ENCODE measurements at places on chromosomes 5 and 9.

DNA sequence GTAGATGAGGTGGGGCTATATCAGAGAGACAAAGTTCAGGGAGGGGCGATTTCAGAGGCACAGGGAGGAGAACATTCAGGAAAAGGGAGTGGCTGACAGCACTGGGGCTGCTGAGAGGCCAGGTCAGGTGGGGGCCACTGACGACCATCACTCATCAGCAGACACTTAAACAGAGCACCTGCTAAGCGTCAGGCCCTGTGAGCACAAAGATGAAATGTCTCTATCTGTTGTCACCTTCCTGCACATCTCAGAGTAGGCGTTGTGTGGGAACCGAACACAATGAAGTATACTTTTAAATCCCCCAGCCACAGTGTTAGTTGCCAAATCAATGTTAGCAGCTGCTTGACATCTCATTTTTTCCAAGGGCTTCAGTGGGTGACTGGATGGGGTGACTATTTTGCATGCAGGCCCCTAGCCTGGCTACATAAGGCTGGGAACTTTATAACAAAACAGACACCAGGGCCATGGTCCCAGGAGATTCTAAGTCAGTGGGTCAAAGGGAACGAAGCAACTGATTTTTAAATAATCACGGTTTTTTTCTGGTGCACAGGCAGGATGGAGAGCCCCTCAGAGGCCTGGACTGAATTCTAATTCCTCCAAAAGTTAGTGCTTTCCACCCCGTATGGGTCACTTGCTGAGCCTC is 31.1 kb upstream of the ANKRD18A start:
- DNase-seq, result no peak

DNA sequence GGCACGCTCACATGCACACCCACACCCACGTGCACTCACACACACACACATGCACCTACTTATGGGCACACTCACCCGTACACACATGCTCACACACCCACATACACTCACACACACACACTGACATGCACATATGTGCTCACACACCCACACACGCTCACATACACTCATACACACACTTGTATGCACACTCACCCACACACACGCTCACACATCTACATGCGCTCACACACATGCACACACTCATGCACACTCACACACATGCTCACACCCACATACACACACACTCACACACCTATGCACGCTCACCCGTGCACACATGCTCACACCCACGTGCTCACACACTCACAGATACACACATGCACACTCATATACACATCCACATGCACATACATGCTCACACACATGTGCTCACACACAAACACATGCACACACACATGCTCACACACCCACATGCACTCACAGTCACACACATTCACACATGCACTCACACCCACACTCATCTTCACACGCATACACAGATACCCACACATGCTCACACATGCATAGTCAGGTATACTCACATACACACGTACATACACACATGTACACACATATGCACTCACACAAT is 138.3 kb downstream of the OLFM1 start:
- no peak for DNase-seq

DNA sequence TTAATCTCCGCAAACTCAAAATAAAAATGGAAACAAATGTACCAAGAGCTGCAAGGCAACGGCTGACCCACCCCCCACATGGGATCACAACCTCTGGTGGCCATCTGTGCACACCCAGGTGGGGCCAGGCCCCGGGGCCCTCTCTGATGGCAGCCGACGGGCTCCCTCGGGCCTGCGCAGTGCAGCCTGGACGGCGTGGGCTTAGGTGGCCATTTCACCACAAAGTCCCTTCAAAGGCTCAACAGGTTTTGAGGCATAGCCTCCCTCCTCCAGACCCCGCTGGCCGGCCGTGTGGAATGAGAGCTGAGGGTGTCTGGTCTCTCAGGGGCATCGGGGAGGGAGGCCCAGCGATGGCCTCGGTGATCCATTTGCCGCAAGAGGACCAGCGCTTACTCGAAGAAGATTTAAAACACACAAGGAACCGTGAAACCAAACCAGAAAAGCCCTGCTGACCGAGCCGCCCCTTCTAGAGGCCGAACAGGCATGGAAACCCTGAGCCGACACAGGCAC is 42.7 kb upstream of the CEP72 start:
- no peak for DNase-seq

- DNase-seq, result no peak
Observed at GRCh38 chr9:137383081-137383783, 39.7 kb downstream of the EXD3 start.

GRCh38 chr5:155878991-155879575 is 447.9 kb upstream of the SGCD start:
- no peak for DNase-seq

DNA sequence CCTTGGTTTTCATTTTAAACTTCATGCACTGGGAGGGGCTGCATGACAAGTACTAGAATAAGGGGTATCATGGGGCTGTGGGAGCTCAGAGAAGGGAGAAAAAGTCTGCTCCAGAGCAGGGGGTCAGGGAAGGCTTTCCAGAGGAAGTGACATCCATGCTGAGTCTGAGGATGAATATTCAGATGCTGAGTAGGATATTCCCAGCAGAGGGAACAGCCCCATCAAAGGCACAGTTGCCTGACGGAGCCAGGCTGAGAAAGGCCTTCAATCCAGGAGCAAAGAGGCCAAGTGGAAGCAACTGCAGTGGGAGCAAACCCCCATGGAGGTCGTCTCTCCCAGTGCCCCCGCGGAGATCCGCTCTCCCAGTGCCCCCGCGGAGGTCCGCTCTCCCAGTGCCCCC is 4.4 kb downstream of the PFN3 start:
- DNase-seq, result no peak

GRCh38 chr9:91085517-91086291 is 276.0 kb downstream of the AUH start:
- no peak for DNase-seq

DNA sequence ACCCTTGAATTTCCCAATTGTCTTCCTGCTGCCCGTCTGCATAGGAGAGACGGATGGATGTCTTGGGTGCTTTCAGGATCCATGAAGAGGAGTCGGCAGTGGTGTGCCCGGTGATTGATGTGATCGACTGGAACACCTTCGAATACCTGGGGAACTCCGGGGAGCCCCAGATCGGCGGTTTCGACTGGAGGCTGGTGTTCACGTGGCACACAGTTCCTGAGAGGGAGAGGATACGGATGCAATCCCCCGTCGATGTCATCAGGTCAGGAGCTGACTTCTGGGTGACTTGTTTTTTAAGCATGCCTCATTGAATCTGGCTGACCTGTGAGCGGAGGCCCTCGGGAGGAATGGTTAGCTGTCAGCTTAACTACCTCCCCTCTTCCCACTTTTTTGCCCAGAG is 24.2 kb downstream of the GALNT12 start:
- peak; percentile 48 for DNase-seq

DNA sequence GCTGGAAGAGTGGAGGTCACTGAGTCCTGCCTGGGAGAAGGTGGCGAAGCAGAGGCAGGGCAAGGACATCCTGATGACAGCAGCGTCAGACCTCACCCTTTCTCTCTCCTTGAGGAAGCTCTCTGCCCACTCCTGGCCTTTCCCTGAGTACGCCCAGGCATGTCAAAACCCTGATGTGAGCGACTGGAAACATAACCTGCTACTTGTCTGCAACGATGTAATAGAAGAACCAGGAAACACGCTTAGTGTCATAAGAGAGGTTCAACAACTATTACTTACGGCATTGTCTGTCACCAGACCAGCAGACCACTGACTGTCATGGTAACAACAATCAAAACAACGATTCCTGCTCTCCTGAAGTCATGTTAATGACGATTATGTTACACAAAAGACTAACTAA is 152.4 kb downstream of the ACTL7B start:
- DNase-seq, result peak; percentile 48

- no peak for DNase-seq
Observed at GRCh38 chr9:133171161-133171961, 7.6 kb upstream of the GBGT1 start.

Measured in renal pelvis (tissue), 12 donors.